MV-4-11 (cell line): ENCODE measurements at places on chromosomes 7 and 10.

DNA sequence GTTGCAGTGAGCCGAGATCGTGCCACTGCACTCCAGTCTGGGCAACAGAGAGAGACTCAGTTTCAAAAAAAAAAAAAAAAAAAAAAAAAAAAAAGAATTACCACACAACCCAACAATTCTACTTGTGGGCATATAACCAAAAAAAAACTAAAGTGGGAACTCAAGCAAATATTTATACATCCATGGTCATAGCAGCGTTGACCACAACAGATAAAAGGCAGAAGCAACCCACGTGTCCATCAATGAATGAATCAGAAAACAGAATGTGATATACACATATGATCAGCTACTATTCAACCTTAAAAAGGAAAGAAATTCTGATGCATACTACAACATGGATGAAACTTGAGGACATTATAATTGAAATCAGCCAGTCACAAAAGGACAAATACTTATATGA lies 179.3 kb upstream of the NEBL start:
- DNase-seq: no peak

DNA sequence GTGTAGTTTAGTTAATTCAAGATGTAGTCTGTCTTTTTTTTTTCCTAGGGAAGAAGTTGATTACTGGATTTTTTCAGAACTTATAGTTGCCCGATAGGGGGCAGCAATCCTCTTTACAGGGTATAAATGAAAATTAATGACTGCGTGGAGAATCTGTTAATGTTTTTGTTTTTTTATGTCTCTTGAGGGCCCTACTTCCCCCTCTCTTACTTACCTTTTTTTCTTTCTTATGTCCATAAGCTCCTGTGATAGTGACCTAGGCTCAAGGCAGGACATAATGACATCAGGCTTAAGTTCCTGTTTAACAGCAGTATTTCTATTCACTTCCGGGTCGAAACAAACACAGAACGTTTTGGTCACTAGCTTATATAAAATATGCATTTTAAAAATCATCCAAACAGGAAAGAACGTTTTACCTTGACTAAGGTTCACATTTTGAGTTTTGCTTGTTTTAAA lies 18.8 kb downstream of the CDC123 start:
- peak; percentile 30 for DNase-seq

DNA sequence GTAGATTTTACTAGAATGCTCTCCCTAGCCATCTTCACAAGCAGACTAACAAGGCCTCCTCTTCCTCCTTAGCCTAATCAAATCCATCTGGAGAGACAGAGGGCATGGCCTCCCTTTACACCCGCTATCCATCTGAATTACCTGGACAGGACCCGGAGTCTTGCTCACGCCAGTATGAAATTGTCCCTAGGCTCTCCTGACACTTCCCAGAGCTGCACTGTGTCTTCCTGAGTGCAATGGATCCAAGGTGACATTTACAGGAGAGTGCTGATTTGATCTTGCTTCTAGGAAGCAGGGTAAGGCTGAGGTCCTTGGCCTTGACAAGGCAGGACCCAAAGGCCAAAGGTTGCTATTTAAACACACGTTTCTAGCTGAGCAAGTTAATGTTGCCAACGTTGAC lies 147.8 kb downstream of the HIBADH start:
- no peak for DNase-seq

- no peak for DNase-seq
Observed at GRCh38 chr10:97991871-97992270, 38.5 kb downstream of the CRTAC1 start.

DNA sequence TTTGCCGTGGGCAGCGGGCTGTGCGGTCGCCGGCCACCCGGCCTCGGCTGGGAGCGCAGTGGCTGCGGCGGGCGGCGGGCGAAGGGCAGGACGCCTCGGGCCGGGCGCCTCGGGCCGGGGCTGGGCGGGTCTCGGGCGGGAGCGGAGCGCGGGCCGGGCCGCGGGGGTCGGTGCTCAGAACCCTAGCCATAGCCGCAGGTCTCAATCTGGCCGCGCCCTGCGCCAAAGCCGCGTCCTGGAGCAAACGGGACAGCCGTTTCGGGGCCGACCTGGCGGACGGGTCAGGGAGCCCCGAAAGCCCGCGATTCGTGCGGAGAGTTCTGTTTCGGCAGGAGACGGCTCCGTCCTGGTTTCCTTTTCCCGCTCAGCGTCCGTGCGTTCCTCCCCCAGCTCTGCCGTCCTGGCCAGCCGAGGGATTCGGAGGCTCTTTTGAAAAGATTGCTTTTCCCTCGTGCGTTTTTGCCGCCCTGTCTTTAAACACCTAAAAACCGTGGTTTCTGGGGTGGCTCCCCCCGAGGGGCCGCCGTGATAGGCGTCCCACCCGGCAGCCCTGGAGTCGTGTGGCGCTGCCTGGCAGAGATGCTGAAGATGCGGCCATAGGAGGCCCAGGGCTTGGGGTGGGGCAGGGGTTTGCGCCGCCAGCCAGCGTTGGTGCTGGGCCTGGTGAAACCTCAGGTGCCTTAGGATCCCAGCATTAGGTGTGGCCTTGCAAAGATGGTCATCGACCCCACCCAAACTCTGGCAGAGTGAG lies 727 bp downstream of the RET start:
- no peak for DNase-seq

GRCh38 chr7:105222953-105223352 lies 165.8 kb downstream of the SRPK2 start:
- peak; percentile 26 for DNase-seq

DNA sequence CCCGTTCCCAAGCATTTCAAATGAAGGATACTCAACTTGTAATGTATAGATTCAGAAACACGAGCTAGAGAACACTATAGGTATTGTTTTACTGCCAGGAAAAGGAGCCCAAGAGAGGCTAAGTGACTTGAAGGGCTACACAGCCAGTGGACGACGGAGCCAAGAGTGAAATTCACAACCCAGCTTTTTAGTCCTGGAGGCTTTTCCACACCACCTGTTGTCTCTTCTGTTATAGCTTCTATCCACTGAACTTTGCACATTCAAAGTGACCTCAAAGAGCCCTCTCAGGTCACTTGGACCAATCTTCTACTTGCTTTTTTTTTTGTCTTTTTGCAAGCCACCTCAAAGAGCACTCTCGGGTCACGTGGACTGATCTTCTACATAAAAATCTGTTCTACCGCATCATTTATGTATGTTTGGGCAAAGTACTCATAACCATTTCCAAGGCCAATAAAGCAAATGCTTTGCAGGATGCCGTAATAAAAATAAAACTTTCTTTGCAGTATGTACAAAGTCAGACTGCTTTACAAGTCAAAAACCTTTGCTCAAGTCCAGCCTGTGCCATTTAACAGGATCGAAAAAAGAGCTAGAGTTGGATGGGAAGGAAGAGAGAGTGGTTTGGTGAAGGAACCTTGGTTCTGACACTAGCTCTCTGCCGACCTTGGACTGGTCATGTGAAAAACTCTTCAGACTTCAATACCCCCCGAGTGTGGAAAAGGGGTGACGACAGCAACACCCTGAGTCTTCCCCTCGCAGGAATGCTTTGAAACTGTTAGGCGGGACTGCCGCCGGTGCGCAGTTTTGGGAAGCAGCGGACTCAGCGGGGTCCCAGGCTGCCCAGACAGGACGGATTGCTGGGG lies 821 bp downstream of the SLC35B4 start:
- no peak for DNase-seq

- no peak for DNase-seq
Observed at GRCh38 chr7:22143491-22143890, 197.8 kb upstream of the CDCA7L start.

DNA sequence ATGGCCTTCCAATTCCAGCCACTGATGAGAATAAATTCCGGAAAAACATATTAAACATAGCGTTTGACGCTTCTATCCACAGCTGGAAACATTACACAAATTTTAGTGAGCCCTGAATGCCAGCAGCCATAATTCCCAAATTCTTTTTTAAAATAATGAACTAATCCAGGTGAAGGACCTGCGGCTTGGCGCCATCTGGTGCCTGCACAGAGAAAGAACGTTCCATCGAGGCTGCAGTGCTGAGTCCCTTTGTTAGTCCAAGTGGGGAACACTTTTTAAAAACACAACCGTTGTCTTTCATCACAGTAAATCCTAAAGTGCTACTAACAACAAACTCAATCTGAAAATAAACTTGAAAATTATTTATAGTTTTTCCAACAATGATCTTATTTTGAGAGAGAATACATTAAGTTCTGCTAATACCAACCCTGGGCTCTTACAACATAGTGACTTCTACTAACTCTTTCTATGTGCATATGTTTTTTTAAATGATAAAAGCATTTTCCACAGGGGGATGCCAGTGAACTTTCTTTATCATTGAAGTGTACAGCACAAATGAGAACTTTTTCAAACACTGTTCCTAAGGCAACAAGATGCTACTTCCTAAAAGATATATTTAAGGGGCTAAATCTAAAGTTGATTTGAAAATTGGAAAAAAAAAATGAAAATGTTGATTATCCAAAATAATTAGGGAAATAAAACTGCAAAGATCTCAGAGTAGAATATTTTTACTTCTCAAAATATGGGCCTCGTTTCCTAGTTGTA lies 166.9 kb upstream of the RNF32 start:
- DNase-seq: peak; percentile 31

GRCh38 chr10:24603333-24603732 lies 120.4 kb downstream of the ARHGAP21 start:
- peak; percentile 77 for DNase-seq

GRCh38 chr10:95297402-95297801 lies 6.6 kb upstream of the PDLIM1 start:
- peak; percentile 74 for DNase-seq

DNA sequence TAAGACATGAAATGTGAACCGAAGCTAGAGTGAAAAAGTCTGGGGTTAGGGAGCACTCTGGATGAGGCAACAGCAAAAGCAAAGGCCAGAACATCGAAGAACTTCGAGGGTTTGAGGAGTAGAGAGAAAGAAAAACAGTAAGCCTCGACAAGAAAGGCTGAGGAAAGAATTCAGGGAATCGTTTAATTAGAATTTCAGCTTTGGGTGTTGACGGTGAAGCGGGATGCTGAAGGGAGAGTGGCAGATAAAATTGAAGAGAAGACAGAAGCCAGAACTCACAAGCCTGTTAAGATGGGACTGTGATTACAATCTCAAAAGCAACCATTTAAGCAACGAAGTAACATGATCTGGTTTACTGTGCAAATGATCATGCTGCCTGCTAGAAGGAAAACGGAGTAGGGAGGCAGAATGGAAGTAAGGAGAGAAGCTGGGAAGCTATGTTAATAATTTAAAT lies 2.1 kb downstream of the TRDMT1 start:
- no peak for DNase-seq

- DNase-seq: no peak
Observed at GRCh38 chr7:151723321-151723720, 153.6 kb downstream of the PRKAG2 start.

DNA sequence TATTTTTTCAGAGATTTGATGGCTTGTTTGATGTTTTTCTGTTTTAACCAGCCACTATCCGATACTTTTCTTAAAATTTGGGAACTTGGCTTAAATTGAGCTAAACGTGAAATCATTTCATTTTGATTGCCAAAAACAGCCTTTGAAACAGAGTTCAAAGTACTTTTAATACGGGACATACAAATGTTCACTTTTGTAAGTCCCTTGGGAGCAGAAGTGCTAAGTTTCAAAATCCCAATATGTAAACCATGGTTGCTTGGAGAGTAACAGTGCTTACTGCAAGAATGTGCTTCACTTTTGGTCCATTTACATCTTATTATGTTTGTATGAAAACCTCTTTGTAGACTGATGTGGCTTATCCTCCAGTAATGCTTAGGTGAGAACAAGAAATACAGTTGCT lies 10.9 kb downstream of the PNPLA8 start:
- no peak for DNase-seq

GRCh38 chr10:108358912-108359311 lies 1194.4 kb upstream of the SORCS1 start:
- DNase-seq: peak; percentile 37

- no peak for DNase-seq
Observed at GRCh38 chr7:92343714-92344113, 97.9 kb downstream of the ANKIB1 start.

- DNase-seq: no peak
Observed at GRCh38 chr7:141609576-141609975, 58.4 kb downstream of the AGK start.

DNA sequence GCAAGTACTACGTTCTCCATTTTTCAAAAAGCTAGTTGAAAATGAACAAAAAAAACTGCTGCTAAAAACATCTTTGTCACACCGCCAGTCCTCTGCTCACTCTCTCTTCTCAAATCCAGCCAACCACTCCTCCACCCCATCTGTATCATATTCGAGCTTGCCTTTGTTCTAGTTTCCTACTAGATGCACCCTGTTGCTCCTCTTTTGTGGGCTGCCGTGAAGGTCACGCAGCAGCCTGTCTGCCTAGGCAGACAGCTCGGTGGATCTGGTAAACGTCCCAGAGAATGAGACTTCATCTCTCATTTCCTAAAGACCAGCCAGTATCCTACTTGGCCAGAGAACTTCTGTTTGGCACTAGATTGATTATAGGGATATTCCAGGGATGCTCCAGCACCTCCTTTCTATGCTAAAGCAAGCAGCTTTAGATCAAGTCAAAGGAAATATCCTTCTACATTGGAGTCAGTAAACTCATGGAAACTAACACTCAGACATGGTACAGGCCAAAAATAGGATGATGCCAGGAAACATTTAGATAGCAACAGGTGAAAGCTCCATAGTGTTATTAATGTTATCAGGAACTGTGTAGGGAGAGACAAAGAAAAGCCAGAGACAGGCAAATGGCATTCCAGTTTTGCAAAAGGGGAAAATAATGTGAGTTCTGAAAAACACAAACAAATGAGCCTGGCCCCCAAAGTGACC lies 8.7 kb upstream of the PLXNA4 start:
- no peak for DNase-seq

- DNase-seq: peak; percentile 23
Observed at GRCh38 chr7:81469869-81470723, 299.8 kb downstream of the HGF start.

DNA sequence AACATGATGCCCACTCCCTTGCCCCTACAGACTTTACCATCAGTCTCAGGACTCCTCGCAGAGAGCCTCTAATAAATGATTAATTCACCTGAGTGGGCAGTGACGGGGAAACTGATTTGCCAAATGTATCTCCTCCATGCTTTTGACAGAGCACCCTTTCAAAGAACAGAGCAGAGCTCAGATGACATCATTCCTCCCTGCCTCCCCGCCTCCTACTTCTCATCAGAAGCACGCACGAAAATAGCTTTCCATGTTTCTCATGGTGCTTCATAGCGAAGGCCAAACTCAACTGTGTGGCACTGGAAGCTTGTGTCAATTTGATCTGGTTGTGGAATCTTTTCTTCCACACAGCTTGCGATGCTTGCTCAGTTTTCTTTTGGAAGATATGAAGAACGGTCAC lies 442.5 kb downstream of the RPS24 start:
- no peak for DNase-seq

- DNase-seq: peak; percentile 62
Observed at GRCh38 chr10:73886085-73886529, 11.8 kb upstream of the CAMK2G start.

- DNase-seq: no peak
Observed at GRCh38 chr7:33108554-33109004, 625 bp downstream of the RP9 start.
